Stimulated activated CD4-positive, alpha-beta T cell treated with anti-CD3 and anti-CD28 coated beads, Interleukin-12 subunit alpha, Interleukin-12 subunit beta, amount 100 ng/mL, for 48 hours (primary cell): ENCODE measurements at places on chromosomes 1 and 21.

- no peak for DNase-seq
Measured at GRCh38 chr21:29149808-29150425, 19.5 kb downstream of the MAP3K7CL start.

DNA sequence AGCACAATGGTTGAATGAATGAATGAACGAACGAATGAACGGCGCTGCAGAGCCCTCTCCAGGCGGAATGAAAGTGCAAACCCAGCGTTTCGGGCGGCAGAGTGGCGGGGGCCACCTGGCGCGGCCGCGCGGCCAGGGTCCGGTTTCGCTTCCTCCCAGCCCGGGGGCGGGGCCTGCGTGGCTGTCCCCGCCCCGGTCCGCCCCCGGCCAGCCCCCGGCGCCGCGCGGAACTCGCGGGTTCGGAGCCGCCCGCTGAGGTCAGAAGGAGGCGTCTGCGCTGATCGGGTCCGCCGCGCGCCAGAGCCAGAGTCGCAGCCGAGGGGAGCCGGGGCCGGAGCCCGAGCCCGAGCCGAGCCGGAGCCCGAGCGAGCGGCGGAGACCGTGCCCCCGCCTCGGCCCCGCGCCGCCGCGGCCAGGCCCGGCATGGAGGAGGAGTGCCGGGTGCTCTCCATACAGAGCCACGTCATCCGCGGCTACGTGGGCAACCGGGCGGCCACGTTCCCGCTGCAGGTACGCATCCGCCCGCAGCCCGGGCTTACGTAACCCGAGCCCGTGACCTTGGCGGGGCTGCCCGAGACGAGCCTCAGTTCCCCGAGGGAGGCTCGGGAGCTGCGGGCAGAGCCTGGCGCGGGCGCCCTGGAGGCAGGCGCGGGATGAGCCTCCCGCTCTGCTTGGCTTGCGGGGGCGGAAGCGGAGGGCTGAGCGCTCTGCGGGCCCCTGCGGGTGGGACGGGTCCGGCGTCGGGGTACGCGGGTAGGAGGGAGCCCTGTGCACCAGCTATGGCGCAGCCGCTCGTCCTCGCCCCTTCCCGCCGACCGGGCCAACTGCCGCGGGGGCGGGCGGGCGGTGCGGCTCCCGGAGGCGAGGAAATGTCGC is at the start of gene PDXK:
Gene PDXK, plus strand, starts transcription at position 258 of the 876 bp plus-strand sequence. Its CDS starts 166 bp downstream, at position 424.
- DNase-seq: peak; percentile 55

DNA sequence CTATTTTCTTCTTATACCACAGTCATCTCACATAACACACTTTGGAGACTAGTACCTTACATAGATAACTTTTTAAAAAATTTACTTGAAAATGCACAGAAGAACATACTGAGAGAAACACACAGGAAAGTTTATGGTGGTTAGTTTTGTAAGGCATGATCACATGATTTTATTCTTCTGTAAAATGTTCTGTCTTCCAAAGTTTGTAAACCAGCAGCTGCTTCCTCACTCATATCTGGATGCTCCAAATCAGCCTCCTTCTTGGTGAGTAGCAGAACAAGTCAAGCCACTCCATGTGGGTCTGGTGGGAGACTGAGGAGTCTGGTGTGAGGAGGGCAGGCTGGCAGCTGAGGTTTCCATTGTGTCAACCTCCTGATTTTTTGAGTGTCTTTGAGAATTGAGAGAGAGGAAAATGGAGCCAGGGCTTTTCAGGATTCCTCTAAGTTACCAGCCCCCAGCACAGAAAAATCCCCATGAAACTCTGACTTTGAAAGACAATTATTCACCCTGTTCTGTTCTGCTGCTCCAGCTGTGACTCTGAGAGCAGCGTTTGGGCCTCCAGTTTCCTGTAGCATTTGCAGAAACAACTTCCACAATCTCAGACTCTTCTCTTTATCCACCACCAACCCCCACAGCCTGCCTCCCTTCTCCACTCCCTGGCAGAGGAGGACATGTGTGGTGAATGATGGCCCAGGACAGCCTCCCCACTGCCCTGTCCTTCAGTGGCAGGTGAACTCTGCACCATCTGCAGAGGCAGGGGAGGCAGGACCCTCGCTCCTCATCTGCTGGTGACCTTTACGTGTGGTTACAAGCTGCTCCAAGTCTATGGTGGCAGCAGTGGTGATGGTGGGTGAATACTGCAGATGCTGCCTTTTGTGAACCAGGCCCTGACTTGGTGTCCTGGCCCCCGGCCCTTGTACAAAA is 82.3 kb downstream of the FCRL5 start:
- DNase-seq: no peak

DNA sequence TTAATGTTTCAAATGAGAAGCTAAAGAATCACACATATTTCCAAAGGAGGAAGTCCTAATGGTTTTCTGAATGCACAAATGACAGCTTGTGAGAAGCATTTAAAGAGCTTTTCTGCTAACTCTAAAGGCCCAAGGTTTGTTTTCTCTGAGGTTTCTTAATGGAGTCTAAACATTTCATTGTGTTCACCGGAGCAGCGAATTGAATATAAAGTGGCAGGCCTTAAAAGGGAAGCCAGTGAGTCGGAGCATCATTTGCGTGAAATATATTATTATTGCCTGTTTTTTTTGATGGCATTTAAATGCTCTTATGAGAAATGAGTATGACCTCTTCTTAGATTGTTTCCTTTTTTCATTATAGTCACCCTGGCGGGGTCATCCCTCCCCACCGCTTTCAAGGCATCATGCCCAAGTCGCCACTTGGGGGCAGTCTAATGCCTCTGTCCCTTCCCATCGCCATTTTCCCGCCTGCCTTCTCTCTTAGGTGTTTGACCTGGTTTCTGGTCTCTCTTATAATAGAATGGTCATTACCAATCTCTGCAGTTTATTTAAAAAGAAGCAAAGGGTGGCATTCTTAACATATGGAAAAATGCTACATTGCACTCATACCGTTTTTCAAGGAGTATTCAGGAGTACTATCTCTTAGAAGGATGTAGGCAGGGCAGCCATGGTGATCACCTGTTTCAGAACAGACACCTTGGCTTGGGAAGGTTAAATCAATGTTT is 25.3 kb upstream of the OVAAL start:
- DNase-seq: peak; percentile 48

DNA sequence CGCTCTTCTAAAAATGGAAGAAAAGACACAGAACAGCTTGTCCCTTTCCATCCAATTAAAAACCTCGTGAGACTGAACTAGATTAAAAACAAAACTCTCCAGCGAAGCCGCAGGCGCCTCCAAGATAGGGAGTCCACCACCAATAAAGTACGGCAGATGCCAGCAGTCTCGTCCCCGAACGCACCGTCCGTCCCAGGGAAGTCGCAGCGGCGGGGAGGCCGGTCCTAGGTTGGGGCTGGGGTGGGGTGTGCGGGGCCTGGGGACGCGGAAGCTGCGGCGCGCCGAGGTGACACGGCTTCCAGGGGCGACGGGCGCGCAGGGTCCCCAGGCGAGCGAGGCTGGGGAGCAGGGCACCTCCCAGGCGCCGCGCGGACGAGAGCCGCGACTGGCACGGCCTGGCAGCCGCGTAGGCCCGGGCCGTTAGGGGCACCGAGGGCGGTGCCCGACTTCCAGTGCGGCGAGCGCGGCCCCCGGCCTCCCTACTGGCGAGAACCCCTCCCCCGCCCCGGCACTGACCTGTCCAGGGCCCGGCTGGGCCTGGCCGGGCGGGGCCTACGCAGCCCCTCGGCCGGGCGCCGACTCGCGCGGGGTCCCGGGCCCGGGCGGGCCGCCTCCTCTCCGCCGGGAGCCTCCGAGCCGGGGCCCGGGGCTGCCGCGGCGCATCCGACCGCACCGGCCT is 28.3 kb upstream of the A3GALT2 start:
- DNase-seq: peak; percentile 28

- DNase-seq: no peak
Measured at GRCh38 chr1:53661496-53661895, 77.5 kb downstream of the GLIS1 start.

- no peak for DNase-seq
Measured at GRCh38 chr1:60541831-60542532, 468.4 kb upstream of the C1orf87 start.

DNA sequence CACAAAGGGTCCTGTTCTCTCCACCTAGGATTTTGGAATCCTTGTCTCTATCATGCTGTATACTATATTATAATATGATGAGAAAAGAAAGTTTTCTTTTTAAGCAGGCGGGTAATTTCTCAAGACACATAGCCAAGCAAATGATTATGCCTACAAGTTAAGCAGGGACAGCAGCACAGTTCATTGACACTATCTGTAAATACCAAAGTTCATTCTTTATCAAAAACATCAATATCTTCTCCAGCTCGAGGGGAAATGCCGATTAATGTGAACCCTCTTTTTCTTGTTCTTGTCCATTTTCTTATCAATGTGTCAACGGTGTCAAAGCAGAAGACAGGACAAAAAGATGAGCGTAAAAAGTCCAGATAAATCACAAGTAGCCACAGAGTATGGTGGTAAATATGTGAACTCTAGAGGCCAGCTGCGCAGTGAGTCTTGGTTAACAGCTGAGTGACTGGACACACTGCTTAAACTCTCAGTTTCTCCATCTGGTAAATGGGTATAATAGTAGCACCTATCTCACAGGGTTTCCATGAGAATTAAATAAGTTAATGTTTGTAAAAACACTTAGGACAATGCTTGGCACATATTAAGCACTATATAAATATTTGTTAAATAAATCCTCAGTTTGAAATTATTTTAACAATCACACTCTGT is 30.9 kb downstream of the LPAR3 start:
- DNase-seq: no peak

DNA sequence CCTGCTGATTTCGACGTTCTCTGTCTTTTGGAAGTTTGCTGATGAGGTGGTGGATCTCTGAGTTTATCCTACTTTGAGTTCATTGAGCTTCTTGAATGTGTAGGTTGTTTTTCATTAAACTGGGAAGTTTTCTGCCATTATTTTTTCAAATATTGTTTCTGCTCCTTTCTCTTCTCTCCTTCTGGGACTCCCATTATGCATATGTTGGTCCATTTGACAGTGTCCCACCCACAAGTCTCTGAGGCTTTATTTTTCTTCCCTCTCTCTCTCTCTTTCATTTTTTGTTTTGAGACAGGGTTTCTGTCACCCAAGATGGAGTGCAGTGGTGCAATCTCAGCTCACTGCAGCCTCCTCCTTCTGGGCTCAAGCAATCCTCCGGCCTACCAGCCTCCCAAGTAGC is 11.7 kb downstream of the TNFRSF18 start:
- no peak for DNase-seq

GRCh38 chr1:158185770-158186169 is 5.1 kb downstream of the CD1D start:
- no peak for DNase-seq

DNA sequence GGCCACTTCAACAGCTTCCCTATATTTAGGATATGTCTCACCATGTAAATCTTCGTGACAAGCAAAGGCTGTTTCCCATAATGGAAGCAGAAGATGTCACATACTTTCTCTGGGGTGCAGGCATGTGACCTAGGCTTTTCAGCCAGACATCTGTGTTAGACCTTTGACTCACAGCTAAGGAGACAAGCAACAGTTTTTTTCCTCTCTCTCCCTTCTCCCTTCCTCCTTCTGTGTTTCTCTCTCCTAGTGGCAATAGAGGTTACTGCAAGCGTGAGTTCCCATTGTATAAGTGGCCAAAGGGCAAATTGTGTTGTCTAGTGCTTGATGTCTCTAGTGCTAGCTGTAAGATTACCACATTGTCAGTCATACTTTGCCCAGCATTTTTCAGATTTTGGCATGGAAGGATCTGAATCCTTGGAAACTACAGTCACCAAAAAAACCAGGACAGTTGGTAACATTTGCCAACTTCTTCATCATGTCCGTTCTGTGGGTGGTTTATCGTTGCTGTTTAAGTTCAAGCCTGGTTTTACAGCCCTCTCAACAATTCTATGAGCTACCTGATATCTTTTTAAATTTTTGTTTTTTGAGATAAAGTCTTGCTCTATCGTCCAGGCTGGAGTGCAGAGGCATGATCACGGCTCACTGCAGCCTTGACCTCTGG is 44.4 kb upstream of the RABGAP1L start:
- DNase-seq: no peak

DNA sequence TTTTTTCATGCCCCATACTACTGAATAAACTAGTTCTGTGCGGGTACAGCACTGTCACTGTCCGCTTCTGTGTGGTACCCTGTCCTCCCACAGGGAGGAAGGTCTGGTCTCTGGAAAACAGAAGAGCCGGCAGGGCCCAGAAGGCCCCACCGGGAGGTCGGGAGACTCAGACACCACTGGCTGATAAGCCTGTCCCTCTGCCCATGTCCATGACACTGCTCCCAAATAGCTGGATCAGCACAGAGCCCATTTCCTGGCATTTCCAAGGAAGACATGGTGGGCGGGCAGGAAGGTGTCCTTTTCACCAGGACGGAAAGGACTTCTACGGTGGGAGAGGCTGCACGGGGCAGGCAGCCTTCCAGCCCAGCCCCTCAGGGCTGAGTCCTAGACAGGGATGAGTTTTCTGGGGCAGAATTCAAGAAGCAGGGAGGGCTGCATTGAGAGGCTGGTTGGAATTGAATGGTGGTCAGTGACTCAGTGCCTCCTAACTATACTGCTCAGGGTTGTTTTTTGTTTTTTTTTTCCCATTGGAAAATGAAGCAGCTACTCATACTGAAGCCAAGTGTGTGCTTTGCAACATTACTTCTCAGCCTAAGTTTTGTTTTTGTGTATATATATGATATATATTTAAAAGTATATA is 7.1 kb downstream of the PSRC1 start:
- DNase-seq: no peak

- no peak for DNase-seq
Measured at GRCh38 chr1:228217551-228218344, 9.9 kb downstream of the OBSCN start.

- no peak for DNase-seq
Measured at GRCh38 chr1:58596631-58597052, 19.6 kb upstream of the TACSTD2 start.

DNA sequence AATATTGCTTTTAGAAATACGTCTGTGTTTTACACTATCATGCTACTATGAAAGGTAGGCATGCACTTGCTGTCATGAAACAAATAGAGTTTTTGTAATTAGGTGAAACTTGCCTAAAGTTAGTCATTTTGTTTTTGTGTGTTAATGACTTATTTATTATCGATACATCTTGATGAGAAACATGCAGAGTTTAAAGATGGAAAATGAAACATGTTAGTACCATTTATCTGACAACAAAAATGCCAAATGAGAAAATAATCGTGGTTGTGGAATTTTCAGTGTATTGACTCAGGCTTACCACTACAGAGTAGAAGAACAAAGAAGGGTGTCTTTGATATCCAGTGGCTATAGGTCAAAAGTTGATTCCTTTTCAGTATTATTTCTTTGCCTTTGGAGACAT is 105.5 kb downstream of the NCAM2 start:
- DNase-seq: no peak

- DNase-seq: peak; percentile 77
Measured at GRCh38 chr1:226662642-226663326, 76.3 kb downstream of the ITPKB start.
